ENCODE measurements at places on chromosomes 3 and 15.

DNA sequence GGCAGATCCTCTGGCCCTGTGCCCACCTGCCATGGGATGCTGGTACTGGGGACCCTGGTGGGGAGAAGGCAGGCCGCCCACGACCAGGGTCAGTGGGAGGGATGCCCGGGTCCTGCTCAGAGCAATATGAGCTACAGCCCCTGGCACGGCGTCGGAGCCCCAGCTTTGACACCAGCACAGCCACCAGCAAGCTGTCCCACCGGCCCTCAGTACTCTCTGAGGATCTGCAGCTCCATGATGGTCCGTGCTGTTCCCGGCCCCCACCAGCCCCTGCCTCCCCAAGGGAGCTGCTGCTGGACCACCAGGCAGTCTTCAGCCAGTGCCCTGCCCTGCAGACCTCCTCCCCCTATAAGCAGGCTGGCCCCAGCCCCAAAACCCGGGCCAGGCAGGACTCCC is 11.5 kb downstream of the DISP2 start:
- no peak for DNase-seq

GRCh38 chr15:42911058-42911592 is 9.5 kb downstream of the TTBK2 start:
- DNase-seq: no peak

DNA sequence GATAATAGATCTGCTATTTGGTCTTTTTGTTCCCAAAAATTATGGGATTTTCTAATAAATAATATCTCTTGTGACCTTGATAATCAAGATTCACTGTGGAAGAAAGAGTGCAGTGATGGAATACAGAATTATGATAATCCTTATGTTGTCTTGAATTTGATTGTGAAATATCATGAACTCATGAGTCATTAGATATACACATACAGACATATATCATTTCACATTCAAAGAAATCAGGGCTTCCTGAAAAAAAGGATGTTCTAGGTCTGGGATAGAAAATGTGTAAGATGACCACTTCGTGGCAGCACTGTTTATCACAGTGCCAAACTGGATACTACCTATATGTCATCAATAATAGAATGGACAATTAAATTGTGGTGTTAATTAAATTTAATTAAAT is 97.7 kb downstream of the DPH6 start:
- no peak for DNase-seq

GRCh38 chr3:29582273-29582672 is 301.4 kb downstream of the RBMS3 start:
- no peak for DNase-seq

DNA sequence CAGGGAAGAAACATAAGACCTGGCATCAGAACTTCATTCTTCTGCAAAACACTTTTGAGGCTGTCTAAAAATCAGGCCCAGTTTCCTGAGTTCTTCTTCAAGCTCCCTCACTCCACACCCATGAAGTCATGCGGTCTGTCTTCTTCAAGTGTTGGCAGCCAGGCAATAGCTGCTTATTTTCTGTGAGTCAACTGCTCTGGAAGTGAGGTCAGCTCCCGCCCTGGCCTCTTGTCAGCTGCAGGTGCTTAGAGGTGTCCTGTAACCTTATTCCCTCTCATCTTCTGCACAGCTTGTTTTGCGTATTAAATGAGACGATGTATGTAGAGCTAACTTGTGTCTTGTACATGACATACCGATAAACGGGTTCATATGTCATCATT is 226.1 kb downstream of the ADAMTS17 start:
- DNase-seq: no peak

DNA sequence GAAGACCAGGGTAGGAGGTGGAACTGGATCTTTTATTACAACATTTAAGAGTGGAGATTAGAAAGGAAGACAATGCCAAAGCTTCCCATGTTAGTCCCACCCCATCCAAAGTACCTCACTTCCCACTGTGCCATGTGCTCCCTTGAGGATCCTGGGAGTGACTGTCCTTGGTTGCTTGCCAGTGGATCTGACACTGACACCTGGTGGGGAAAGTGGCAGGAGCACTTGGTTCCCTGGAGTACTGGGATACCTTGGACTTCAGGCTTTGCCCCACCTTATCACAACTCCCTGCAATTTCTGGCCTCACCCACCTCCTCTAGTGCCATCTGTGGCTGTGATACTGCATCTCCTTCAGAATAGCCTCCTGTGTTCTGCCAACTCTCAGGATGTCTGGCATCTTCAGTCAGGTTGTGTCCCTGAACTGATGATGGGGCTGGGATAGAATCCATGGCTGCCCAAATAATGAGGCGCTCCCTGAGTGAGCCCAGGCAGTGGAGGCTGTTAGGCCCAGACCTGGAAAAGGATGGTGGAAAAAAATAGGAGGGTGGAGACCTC is 1.3 kb downstream of the ELL3 start:
- DNase-seq: peak; percentile 39

DNA sequence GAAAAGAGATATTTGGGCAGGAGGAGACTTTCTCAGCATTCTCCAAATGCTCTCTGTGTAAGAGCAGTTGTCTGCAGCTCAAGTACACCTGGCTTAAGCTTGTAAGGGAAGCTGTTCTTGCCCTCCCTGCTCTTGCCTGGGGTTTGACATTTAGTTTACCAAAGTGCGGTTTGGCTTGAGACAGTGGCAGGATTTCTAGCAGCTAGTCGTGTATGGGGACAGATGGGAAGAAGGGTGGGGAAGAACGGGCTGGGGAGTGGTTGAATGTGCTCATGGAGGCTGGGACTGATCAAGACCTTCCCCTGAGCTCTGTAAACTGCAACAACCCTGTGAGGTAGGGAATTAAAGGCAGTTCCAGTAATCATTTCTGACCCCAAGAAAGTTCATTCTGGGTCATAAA is 39.8 kb downstream of the SQOR start:
- DNase-seq: no peak

DNA sequence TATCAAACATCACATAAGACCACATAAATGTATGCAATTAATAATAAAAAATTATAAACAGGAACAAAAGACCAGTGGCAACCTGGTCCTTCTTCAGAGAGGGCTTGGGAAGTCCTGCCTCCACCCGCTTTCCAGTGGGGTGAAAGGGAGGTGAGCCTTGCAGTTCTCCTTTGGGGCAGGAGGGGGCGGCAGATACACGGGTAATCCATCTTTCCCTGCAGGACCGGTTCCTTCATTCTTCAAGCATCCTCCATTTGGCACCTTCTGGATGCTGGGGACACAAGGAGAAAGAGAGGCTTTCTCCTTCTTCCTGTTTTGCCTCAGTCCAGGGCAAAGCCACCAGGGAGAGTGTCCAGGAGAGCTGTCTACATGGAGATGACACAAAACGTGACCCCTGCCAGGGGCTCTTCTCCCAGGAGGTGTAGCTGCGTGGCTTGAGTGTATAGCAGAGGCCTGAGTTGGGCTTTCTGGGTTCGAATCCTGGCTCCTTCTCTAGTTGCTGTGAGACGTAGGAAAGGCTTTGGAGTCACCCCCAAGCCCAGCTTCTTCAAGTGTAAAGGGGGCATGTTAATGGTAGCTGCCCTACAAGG is 23.2 kb downstream of the RPLP1 start:
- DNase-seq: peak; percentile 67

GRCh38 chr3:50530001-50530970 is 26.9 kb upstream of the CACNA2D2 start:
- DNase-seq: no peak

DNA sequence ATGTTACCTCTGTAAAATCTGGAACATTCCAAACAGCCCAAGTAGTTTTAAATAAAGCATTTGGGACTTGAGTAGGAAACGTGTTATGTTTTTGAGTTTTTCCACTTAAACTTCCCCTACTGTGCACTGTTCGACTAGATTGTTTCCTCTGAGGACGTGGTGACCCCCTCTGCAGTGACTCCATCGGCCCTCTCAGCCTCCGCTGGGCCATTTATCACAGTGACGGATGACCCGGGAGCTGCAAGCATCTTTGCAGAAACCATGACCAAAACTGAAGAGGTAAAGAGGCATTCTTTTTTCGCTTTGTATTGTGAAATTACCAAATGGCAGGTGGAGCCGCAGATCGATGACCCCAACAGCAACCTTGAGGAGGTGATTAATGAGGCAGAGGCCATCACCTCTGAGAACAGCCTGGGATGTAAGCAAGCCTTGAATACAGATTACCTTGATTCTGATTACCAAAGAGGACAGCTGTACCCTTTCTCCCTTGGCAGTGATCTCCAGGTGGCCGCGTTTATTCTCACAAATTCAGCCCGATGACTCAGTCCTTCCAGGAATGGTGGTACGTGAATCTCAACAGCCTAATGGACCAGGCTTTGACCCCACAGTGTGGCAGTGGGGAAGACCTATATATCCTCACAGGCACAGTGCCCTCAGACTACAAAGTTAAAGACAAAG is 79.1 kb upstream of the FAN1 start:
- DNase-seq: no peak

DNA sequence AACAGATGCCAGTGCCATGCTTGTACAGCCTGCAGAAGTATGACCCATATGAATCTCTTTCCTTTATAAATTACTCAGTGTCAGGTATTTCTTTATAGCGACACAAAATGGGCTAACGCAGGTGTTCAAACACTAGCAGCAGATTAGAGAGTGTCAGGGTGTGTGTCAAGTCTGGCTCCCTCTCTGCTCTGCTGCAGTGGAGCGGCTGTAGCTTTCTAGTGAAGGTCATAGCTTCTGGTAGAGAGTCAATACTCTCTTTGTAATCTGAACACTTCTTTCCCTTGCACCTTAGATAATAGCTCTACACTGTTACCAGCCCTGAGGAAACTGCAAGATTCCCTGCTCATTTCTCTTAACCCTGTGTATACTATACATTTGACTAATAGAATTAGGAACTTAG is 483.2 kb upstream of the TGFBR2 start:
- DNase-seq: no peak
